ENCODE measurements at places on chromosomes 12 and 14.

GRCh38 chr12:85616201-85616600 lies 220.0 kb downstream of the RASSF9 start:
- no peak for DNase-seq

GRCh38 chr14:64688811-64689281 lies 15.4 kb upstream of the PLEKHG3 start:
- DNase-seq = no peak

GRCh38 chr12:57216014-57216911 lies at the start of gene NXPH4:
TSS of gene NXPH4 (plus strand) at chr12:57216794. CDS start at chr12:57216970, 176 bp downstream.
- DNase-seq = no peak

GRCh38 chr12:76781321-76781720 lies 17.4 kb downstream of the ZDHHC17 start:
- DNase-seq = peak; percentile 92

- peak; percentile 78 for DNase-seq
Measured at GRCh38 chr14:20415782-20416206, 2.5 kb upstream of the TEP1 start.

GRCh38 chr14:66853311-66853710 lies 335.9 kb upstream of the GARIN2 start:
- no peak for DNase-seq

- no peak for DNase-seq
Measured at GRCh38 chr14:52073251-52073650, 4.4 kb upstream of the NID2 start.

GRCh38 chr12:104358353-104359003 lies 54.9 kb downstream of the EID3 start:
- DNase-seq = peak; percentile 72

DNA sequence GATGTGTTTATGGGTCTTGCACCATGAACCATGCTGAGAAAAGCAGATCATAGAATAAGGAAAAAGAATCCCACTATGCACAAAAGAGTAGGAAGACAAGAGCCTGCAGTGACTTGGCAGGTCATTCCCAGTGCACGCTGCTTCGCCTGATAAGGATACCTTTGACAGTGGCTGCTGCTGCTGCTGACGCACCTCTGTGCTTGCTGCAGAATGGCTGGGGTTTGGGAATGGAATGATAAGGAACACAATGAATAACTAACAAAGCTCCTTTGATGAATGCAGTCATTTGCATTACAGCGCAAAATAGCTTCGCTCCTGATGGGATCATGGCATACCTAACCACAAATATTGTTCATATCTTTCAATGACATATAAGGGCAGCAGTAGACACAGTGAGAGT lies 278.7 kb downstream of the PDZRN4 start:
- no peak for DNase-seq

DNA sequence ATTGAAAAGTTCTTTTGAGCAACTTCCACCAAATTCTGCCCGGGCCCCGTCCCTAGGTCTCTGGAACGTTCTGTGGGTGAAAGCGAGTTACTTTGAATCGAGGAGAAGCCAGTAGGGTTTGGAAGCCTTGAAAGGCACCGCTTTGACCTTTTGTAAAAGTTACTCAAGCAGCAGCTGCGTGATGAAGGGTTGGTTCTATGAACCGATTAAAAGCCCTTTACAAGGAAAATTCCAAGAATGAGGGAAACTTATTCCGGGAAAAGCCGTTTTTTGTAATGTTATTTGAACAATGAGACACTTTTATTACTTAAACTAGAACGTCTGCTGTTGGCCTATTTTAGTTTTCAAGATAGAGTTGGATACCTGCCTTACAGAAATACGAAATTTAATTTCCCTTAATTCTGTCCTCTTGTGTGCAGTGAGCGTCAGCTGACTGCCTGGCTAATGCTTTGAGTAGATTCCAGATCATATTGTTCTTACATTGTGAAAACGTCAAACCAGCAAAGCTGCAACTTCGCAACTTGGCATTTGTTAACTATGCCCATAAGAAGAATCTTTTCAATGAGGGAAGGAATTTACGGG lies 906 bp downstream of the LARP4 start:
- peak; percentile 40 for DNase-seq

DNA sequence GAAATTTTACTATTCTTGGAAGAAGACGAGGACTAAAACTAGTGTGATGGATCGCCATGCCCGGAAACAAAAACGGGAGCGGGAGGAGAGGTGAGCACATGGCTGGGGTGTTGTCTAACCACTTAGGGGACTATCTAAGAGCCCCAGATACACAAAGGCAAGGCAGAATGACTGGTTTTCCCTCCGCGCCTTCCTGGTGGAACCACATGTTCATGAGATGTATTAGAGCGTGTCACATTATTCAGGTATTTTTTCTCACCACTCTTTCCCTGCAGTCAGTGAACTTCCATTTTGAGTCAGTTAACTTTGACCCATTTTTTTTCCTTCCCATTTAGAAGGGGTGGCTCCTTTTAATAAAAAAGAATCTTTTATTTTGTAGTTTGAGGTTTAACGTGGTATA lies 68.8 kb upstream of the TRAF3 start:
- DNase-seq = no peak

DNA sequence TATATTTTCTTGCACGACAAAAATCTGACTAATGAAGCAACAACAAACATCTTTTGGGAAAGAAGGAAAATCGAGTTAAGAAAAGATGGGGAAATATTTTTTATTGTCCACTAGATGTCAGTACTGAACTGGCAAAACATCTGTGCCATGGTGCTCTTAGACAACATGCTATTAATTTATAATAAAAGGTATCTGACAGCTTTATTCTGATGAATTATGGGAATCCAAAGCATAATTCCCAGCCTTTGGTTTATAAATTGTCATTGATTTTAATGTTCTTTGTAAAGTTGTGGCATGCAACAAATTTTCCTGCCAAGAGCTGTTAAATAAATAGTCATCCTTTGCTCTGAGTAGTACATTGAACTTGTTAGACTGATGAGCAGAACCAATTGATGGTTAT lies 231.2 kb downstream of the ETNK1 start:
- DNase-seq = peak; percentile 2

GRCh38 chr14:99539491-99539890 lies 58.3 kb downstream of the CCNK start:
- DNase-seq = no peak

DNA sequence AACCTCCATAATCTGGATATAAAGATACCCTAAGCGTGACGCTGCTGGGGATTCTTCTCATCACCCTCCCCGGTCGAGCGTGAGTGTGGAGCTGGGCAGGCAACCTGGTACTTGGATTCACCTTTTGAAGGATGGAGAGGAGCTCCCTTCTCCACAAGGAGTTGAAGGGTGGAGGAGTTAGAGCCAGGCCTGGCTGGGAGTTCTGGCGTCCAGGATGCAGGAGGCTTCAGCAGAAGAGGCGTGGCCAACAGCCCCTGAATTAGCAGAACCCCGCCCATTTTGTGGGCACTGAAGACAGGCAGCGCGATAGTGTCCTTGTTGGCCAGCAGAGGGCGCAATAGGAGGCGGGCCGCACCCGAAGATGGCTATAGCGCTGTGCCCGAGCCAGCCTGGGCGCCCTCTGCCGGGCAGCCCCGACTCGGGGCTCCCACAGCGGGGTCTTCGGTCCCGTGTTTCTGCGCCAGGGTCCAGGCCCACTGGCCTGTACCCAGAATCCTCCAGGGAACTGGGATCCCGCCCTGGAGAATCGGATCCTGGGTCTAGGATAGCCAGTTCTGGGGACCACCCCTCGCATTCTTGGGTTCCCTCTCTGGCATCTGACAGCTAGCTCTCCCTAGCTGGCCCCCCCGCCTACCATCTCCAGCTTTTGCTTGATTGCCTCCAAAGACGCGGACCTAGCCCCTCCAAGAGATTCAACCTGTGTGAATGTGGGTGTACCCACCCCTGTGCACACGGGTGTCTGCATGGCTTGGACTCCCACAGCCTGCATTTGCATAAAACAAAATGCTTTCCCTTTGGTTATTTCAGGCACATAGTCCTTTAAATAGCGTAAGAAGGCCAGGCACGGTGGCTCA lies 26.0 kb upstream of the SMUG1 start:
- DNase-seq = peak; percentile 95

GRCh38 chr14:44766285-44766684 lies 195.5 kb downstream of the KLHL28 start:
- DNase-seq = no peak

GRCh38 chr14:51873221-51873893 lies 12.9 kb downstream of the GNG2 start:
- no peak for DNase-seq

- DNase-seq = no peak
Measured at GRCh38 chr12:116943419-116944372, 32.9 kb downstream of the FBXW8 start.

GRCh38 chr12:82874945-82875344 lies 188.2 kb downstream of the TMTC2 start:
- DNase-seq = no peak

DNA sequence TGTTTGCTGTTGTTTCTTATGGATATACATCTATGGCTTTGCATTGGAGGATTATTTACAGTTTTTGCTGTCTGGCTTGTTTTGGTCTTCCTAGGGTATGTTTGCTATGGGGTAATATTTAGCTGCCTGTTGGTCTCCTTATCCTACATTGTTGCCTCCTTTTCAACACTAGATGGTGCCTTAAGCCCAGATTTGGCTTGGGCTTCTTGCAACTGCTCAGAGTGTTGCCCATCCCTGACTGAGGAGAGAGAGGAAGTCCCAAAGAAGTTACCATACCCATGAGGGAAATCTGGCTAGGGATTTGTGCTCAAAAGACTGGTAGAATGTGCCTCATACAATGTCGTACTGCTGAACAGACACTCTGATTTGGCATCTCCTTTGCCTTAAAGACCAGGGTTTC lies 94.6 kb upstream of the MUCL1 start:
- no peak for DNase-seq

DNA sequence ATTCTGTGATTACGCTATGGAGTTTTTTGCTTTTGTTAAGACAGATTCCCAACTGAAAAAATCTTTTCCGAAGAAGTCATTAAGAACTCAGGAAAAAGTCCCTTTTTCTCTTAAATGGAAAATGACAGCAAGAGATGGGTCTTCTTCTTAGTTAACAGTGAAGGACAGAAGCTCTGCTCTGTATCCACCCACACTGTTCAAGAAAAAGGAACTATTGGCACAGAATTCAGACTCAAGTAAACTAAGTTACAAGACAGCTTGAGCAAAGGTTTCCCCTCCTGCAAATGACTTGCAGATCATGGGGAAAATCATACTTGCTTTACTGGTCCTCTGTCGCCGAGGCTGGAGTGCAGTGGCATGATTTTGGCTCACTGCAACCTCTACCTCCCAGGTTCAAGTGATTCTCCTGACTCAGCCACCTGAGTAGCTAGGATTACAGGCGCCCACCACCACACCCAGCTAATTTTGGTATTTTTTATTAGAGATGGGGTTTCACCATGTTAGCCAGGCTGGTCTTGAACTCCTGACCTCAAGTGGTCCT lies 137.1 kb upstream of the AEBP2 start:
- DNase-seq = no peak

DNA sequence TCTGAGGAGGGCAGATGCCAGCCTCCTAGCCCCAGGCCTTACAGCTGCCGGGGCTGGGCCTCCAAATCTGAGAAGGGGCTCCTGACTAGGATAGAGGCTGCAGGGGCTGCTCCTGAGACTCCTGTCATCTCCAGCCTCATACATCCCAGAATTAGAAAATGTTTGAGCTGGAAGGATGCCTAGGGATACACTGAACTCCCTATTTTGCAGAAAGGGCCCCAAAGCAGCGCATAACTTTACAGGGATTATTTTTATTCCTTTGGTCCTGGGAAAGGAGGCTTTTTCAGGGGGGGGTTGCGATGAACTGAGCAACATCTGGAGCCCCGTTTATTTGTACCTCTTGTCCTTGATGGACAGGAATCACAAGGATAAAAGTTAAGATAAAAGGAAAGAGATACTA lies 35.9 kb upstream of the SLC38A2 start:
- no peak for DNase-seq

- no peak for DNase-seq
Measured at GRCh38 chr14:106210650-106211049, 684.3 kb downstream of the TMEM121 start.

DNA sequence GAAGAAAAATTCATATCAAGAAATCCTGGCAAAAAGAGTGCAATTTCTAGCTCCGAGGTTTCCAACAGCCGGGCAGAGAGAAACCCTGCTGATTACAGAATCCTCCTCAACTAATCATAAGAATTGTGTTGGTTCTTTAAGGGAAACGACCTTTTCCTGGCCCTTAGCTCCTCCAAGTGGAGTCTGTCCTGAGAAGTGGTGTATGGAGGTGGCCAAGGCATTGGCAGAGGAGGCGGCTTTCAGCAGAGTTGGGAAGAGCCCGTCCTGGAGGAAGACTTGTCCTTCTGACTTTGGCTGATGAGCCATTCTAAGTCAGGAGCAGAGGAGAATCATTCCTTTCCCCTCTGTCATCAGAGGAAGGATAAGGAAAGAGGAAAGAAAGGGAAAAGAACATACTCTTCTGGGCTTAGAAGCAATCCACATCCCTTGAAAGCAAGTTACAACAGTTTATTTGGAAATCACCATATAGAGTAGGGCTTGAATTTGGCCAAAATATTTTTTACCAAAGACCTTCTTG lies 46.5 kb upstream of the PTCSC3 start:
- DNase-seq = no peak

DNA sequence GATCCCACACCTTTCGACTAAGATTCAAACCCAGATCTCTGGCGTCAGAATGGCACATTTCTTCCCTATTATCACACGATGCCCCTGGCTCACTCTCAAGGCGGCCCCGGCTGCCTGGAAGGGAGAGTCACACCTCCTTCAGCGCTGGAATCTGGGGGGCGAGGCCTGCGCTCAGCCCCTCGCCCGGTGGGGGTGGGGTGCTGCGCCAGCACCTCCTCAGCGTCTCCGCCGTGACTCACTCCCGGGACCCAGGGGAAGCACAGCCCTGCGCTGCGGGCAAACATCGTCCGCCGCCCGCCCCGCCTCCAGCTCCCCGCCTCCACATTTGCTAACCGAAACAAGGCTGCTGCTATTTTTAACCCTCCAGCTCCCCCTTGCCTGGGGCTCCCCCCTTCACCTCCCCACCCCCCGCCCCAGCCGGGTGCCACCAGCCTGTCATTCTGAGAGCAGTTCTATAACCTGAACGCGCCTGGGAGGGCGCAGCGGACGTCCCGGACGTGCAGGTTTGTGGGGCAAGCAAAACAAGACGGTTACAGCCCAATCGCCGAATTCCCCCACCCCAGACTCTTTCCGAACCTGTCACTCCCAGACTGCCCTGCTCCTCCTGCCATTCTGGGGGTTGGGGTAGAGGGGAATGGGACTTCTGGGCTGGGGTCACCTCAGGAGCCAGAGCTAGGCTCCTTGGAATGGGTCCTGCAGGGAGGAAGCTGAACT lies 6.7 kb downstream of the HDAC7 start:
- DNase-seq = peak; percentile 50

DNA sequence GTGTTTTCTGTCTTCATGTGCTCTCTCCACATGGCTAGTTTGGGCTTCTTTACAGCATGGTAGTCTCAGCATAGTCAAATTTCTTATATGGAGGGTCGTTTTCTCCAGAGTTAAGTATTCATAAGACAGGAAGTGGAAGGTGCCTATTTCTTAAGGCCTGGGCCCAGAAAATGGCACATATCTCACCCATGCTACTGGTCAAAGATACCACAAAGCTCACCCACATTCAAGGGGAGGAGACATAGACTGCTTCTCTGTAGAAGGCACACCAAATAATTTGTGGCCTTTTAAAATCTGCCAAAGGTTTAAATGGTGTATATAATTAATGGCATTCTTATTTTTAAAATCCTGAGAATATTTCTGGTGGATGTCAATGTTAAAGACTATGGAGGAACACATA lies 44.8 kb downstream of the CCDC91 start:
- DNase-seq = no peak

All from hematopoietic multipotent progenitor cell treated with erythropoietin and hydrocortisone succinate and interleukin-3 and kit ligand, for 15 days (in vitro differentiated cells).